Kidney (tissue), 22 donors: ENCODE measurements at places on chromosomes 2 and 18. TPM values are rescaled to one million over a fixed set of nuclear protein-coding genes. Genes with fewer than 3 reads are reported as not detected.

Gene SERPINB5
- not detected for total RNA-seq

- no peaks in the 10 kb centered on the region for H3K27me3 ChIP-seq
- H3K36me3 ChIP-seq = no peaks in the 10 kb centered on the region
- no peak overlapping the region for H3K4me3 ChIP-seq
- peak; percentile 22 for DNase-seq
Observed at GRCh38 chr2:235191978-235192377, 240.2 kb downstream of the SH3BP4 start.

DNA sequence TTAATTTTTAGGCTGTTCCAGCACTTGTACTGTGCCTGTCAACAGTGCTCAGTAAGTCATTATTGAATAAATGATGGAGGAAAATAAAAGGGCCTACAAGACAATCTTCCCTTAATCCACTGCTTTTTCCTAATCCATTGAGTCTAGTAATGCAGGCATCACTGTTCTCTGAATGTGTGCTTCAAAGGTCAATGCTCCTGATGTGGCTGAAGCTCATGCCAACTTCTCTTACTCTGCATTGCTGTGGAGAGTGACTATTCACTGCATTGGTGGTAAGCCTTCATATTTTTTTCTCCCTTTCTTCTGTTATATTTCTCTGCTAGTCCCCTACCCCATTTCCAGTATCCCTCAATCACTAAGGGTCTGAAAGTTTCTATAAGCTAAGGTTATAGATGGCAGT is 31.9 kb upstream of the MYO1B start:
- no peaks in the 10 kb centered on the region for H3K4me1 ChIP-seq
- H3K27me3 ChIP-seq = no peaks in the 10 kb centered on the region
- H3K4me3 ChIP-seq = no peak overlapping the region
- DNase-seq = no peak
- H3K27ac ChIP-seq = no peak overlapping the region
- no peaks in the 10 kb centered on the region for H3K36me3 ChIP-seq

- peak; percentile 48 for DNase-seq
- H3K4me3 ChIP-seq = no peak overlapping the region
- H3K27ac ChIP-seq = no peak overlapping the region
- H3K27me3 ChIP-seq = no peaks in the 10 kb centered on the region
- no peaks in the 10 kb centered on the region for H3K36me3 ChIP-seq
Observed at GRCh38 chr2:128512379-128513115, 193.9 kb upstream of the HS6ST1 start.

GRCh38 chr2:86274918-86275275 is 62.5 kb downstream of the REEP1 start:
- no peak overlapping the region for H3K27ac ChIP-seq
- H3K4me3 ChIP-seq = no peak overlapping the region
- no peak for DNase-seq

DNA sequence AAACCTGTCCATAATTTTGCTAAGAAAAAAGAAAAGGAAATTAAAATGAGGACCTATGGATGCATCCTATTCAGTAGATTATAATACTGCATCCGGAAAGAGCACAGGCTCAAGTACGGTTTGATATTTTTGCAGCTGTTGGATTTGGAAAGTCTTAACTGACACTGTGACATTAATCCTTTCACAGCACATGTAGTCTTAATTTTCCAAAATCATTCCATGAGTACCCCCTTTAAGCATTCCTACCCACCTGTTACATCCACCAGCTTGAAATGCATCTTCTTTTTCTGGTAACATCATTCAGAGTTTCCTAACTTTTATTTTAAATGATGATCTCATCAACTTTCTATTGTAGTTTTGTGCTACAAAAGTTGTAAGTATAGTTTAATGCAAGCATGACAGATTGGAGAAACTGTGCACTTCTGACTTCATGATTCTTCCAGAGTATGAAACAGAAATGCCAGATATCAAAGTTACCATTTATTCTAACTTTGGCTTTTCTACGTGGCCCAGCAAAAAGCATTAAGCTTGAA is 113.5 kb downstream of the ESCO1 start:
- H3K4me1 ChIP-seq = no peaks in the 10 kb centered on the region
- no peak overlapping the region for H3K4me3 ChIP-seq
- H3K27me3 ChIP-seq = no peaks in the 10 kb centered on the region
- no peak for DNase-seq
- no peaks in the 10 kb centered on the region for H3K36me3 ChIP-seq
- no peak overlapping the region for H3K27ac ChIP-seq

DNA sequence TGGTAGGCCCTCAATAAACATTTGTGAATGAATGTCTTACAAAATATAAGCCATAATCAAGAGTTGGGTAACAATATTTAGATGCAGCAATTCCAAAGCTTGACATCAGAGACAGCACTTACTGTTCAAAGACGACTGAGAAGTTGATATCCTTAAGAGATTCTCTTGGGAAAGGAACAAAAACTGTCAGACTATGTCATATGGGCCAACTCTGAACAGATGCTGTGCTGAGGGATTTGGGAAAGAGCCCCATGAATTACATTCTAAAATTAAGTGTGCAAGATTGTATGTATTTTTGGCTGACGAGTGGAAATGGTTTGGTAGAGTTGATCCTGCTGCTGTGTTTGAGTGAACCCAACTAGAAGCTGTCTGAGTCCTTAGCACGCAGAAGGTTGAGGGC is 250.7 kb upstream of the LINC00305 start:
- H3K4me1 ChIP-seq = no peaks in the 10 kb centered on the region
- H3K4me3 ChIP-seq = no peak overlapping the region
- H3K27ac ChIP-seq = no peak overlapping the region

Gene HOXD8
- total RNA-seq = 76.5 TPM

DNA sequence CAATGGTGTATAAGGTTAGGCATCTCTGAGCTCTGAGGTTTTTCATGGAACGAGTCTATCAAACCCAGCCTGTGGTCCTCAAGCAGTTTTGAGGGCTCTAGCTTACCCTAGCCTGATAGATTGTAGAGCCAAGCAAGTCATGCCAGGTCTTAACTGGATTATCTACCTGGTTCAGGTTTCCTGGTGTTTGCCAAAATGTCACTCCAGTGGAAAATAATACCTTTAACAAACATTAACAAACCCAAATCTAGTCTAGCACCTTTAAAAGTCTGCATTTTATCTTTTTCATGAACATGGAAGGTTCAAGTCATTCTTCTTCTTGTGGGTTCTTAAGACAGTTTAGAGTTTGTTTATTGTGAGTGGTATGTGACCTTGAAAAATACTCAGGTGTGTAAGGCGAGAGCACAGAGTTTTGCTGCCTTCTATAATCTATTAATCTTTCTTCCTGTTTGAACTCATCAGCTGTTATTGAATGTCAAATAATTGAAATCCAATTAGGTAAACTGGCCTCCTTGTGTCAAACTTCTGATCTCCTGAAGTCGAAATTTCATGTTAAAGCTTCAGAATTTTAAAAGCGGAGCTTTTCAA is 13.4 kb upstream of the ADGRF3 start:
- DNase-seq = no peak
- H3K4me1 ChIP-seq = peaks cover 3% of the 10 kb centered on the region
- no peaks in the 10 kb centered on the region for H3K27me3 ChIP-seq
- H3K27ac ChIP-seq = peak overlapping the region; percentile 8

- H3K4me1 ChIP-seq = no peaks in the 10 kb centered on the region
- H3K36me3 ChIP-seq = no peaks in the 10 kb centered on the region
- DNase-seq = no peak
- no peak overlapping the region for H3K27ac ChIP-seq
- H3K4me3 ChIP-seq = no peak overlapping the region
Observed at GRCh38 chr2:203880557-203881125, 13.1 kb downstream of the CTLA4 start.

Gene GAL3ST2
- 0.19 TPM for total RNA-seq

DNA sequence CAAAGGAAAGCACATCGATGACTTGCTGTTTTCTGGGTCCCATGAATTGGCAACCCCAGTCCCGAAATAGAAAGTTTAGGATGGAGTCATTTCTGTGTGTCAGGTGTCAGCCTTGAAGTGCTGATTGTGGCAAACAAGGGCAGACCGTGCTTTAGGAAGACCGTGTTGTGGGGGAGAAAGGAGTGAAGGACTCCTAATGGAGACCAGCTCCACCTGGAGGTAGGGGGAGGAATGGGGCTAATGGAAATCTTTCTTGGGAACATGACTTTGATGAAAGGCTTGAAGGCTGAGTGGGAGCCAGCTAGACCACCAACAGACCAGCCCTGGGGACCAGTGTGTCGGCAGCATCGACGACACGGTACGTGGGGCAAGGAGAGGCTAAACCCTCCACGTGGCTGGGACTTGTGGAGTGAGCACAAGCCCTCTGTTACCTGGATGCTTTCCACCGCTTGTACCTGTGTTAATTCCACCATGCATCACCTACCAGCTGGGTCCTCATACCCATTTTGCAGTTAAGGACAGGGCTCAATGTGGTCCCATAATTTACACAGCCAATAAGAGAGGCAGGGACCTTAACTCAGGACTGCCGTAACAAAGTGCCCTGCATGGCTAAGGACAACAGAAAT is 104.2 kb downstream of the SH3BP4 start:
- H3K4me1 ChIP-seq = peaks cover 7% of the 10 kb centered on the region
- H3K4me3 ChIP-seq = no peak overlapping the region
- no peak overlapping the region for H3K27ac ChIP-seq

GRCh38 chr2:239225871-239226561 is 174.8 kb downstream of the HDAC4 start:
- H3K27me3 ChIP-seq = no peaks in the 10 kb centered on the region
- H3K4me1 ChIP-seq = peaks cover 28% of the 10 kb centered on the region
- H3K4me3 ChIP-seq = no peak overlapping the region
- H3K27ac ChIP-seq = no peak overlapping the region
- no peak for DNase-seq
